Smooth muscle cell of the brain vasculature (primary cell): ENCODE measurements at places on chromosomes 12 and 14.

DNA sequence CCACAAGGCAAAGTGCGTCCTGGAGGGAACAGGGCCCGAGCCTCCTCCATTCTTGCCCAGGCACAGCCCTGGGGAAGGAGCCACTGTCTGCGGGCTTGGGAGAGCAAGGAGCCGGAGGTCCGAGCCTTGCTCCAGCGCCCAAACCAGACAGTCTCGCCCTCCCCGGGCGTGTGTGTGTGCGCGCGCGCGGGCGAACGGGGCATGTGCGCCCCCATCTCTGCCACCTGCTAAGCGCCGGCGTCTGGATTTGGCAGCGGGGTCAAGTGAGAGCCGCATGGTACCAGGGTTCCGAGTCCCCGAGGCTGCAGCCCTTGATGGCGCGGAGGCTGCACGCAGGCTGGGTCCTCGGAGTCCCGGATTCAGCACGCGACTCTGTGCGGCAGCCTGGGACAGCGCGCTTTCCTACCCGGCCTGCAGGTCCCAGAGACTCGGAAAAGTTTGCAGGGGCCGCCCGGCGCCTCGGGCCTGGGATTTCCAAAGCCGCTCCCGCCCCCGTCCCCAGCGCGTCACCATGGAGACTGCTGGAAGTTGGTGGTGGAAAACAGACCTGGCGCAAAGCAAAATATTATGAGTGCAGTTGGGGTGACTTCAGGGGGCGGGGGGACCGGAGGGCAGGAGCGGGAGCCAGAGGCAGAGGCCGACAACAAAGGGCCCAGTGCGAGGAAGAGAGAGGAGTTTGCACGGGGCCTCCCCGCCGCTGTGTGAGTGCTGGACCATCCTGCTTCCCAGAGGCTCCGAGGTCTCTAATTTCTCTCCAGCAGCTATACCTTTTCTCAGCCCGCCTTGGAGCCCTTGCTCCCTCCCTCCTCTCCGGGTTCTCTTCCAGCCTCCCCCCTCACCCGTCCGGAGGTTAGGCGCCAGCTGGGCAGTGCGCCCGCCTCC, 4.2 kb downstream of the RFX4 start:
- no peak for DNase-seq

- DNase-seq = peak; percentile 74
Measured at GRCh38 chr12:12916135-12916944, 25.0 kb downstream of the GPRC5A start.

GRCh38 chr12:2190896-2191533, 138.2 kb downstream of the CACNA1C start:
- no peak for DNase-seq

DNA sequence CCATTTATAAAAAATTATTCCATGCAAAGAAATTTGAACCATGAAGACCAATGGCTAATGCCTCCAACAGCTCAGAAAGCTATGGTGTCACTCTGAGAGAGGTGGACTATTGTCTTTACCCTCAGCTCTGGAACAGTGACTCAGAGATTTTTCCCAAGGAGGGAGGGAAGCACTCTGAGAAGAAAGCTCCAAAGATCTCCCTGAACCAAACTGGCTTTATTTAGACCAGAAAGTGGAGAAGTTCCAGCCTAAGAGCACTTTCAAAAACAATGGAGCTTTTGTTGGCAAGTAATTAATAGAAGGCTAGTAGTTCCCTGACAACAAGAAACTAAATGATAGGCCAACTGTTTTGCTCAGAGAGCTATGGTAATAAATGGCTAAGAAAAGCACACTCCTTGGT, 599.9 kb upstream of the MDGA2 start:
- no peak for DNase-seq

- no peak for DNase-seq
Measured at GRCh38 chr12:116903818-116904217, 6.9 kb upstream of the FBXW8 start.

GRCh38 chr12:21551841-21552465, 25.9 kb downstream of the SPX start:
- DNase-seq = no peak

DNA sequence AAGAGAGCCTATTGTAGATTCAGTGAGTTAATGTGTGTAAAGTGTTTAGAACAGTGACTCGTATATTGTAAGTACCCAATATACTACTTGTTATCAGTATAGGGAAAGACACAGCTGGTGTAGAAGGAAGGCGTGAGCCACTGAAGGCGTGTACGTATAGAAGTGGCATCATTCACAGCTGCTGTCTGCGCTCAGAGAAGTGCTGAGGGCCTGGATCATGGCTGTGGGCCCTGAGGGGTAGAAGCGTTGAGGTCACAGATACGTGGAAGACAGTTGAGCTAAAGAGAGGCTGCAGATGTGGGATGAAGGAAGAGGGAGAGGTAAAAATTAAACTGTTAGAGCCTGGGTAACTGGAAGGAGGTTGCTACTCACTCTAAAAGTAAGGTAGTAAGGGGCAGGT, 5.9 kb downstream of the C12orf75 start:
- no peak for DNase-seq

- no peak for DNase-seq
Measured at GRCh38 chr14:66143387-66144112, 342.6 kb upstream of the CCDC196 start.

- DNase-seq = no peak
Measured at GRCh38 chr12:11689591-11690186, 40.2 kb downstream of the ETV6 start.

- DNase-seq = no peak
Measured at GRCh38 chr12:38984388-38984787, 79.0 kb upstream of the CPNE8 start.

DNA sequence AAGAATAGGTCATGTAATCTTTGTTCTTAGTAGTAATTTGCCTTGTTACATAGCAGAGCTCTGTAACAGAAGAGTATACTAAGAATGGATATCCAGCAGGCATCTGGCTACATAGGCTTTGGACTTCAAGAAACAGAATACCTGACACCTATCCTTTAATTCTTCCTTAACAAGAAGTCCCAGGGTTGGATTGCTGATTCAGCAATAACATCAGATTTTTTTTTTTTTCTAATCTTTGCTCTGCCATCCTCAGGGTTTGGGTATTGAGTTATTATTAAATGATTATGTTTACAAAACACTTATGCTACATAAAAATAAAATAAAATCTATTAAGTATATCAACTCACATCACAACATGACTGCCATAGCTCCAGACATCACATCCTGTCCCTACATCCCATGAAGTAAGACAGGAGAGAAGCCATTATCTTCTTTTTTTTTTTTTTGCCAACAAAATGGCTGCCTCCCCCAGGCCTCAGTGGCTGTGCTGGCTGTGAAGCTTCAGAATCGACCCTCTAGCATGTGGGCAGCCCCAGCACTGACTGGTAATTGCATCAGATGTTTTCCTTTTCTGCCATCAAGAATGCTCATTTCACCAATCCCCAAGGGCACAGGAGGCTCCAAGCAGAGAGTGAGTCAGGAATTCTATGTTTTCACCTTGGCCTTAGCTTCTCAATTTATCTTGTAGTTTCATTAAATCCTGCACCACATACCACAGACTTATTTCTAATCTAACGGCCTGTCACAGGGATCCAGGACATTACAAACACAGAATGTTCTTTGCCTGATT, 186.2 kb downstream of the DICER1 start:
- no peak for DNase-seq

DNA sequence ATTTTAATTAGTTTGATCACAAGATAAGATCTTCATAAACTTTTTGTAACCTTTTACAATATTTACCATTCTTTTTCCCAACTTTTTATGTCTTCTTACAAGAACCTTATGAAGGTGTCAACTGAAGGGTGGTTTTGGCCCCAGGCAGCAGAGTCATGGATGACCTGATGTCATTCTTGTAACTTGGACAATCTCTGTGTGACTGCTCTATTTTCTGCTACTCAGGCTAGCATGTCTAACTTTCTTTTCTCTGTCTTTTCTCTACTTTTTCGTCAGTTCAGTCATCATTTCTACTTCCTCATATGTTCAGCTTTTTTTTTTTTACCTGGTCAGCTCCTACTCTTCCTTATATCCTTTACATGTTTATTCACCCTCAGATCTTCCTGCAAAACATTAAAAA, 150.7 kb upstream of the PTPRQ start:
- DNase-seq = no peak

DNA sequence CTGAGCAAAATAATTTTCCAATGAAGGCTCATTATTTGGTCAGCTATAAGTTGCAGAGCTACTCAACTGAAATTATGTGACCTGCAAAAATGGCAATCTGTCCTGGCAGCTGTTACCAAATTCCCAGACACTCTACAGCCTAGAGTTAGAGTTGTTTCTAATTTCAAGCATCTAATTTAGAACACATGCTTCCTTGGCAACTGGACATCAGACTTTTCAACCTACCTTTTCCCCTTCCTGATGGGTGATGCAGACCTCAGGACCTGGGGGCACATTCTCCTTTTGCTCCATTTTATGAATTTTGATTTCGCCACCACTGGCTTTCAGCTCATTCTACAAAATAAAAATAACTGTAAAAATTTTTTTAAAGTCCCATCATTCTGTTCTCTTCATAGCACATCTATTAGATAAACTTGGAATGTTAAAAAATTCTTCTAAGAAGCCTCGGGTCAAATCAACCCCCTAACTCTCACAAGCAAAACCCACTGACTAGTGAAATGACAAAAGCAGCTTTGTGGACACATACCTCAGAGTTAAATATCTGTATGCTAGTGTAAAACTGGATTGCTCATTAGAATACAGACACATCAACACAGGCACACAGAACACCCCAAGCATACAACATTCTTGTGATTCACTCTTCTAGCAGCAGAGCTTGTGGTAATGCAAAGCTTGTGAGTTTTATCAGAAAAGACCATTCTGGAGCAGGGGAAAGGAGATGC, 33.5 kb upstream of the CERS5 start:
- no peak for DNase-seq

GRCh38 chr12:91224401-91224800, 41.8 kb upstream of the DCN start:
- no peak for DNase-seq

GRCh38 chr12:57632073-57632957, 686 bp downstream of the B4GALNT1 start:
- DNase-seq = no peak

GRCh38 chr12:23534196-23534595, 415.3 kb downstream of the SOX5 start:
- DNase-seq = no peak

DNA sequence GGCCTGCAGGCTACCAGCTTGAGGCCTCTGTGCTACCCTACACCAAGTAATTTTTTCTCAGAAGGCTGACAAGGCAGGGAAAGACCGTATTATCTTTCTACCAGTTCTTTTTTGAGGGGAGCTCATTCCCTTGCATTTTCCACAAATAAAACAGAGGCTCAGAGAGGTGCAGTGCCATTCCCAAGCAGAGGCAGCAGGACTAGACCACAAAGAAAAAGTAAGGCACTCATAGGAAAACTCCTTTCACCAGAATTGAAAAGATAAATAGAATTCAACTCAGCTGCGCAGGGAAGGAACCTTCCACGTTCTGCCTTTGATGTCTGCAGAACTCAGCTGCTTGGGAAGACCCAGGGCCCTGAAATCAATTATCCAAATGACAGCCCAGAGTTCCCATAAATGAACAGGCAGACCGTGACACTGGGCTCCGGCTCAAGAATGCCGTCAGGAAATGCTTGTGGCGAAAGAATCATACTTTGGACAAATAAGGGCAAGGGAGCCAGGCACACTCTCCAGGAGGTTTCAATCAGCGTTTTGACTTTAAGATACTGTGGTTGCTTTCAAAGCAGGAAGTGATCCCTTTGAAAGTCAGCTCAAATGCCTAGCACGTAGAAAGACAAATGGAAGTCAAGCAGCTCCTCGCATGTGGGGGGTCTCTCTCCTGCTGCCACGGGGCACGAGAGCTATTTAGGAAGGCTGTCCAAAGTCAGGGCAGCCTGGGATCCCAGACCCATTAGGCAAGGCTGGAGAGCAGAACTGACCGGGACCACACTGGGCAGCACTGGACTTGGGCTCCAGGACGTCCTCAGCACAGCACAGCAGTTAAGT, 14.0 kb downstream of the KCTD10 start:
- peak; percentile 94 for DNase-seq

- no peak for DNase-seq
Measured at GRCh38 chr14:21106176-21106497, 5.3 kb downstream of the TMEM253 start.

DNA sequence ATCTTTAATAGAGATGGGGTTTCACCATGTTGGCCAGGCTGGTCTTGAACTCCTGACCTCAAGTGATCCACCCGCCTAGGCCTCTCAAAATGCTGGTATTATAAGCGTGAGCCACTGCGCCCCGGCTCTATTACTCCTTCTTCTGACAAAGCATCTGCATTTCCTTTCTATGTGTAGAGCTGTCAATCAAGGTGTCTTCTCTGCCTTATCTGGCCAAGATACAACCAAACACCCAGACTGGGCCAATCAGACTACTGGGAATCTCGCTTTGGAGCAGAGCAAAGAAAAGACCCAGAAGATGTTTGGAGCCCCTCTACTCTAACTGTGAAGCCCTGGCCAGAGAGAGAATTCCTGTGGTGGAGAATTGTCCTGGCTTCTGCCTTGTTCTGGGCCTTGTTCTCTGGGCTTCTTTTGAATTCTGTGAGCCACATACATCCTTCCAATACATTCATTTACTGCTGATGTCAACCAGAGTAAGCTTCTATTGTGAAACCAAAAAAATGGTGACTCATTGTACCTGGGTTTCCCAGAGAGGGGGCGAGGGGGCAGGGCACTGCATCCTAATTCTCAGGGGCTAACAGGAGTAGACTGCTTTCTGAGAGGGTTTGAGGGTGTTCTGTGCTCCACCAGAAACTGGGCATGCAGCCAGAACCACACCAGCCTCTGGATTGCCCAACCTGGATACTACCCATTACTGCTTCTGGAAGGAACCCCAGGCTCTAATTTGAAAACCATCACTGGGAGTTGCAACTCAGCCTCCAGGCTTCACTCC, 18.8 kb upstream of the FLVCR2 start:
- DNase-seq = no peak

DNA sequence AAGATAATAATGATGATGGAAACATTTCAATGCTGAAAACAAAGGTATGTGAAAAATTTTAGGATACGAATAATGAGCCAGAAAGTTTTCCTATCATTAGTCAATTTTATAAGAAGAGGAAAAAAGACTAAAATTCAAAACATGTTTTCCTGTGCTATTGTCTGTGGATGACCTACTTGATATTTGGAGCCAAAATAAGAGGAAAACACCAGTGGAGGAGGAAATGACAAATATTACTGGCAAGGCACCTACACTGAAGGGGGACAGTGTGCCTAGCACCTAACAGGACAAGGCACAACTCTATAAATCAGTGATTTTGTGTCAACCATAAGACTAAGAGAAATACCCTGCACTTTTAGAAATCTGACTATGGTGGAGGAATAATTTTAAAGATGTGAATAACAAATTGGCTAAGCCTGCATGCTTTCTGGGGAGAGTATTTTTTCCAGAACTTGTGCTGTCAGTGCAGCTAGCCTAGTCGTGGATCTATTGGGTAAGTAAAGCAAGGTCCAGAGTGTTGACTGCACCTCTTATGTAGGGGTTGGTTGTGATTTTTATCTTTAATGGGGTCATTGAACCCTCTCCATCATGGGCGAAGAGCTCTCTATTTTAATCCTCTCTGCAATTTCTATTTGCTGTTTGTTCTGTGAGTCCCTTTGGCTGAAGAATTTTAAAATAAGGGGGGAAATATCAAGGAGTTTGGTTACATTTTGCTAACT, 398.0 kb downstream of the TMTC2 start:
- DNase-seq = no peak
